ENCODE measurements at places on chromosomes 1 and 21.

GRCh38 chr1:65063025-65063424 lies 85.0 kb upstream of the AK4 start:
- no peak for DNase-seq

DNA sequence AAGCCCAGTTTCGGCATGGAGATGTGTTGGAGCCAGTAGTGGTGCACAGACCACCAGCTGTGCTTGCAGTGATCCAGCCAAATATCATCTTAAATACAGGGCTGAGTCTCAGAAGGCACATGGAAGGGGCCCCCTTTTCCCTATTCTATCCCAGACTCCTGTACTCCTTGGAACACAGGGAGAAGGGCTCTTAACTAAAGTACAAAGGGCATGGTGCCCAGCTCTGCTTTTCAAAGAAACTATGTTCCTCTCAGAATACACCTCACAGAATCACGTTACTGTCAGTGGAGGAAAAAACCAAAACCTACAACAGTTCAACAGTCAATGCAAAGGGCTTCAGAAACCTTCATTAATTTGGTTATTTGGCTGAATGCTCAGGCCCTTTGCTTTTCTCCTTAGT lies 180.6 kb upstream of the C1orf105 start:
- no peak for DNase-seq

DNA sequence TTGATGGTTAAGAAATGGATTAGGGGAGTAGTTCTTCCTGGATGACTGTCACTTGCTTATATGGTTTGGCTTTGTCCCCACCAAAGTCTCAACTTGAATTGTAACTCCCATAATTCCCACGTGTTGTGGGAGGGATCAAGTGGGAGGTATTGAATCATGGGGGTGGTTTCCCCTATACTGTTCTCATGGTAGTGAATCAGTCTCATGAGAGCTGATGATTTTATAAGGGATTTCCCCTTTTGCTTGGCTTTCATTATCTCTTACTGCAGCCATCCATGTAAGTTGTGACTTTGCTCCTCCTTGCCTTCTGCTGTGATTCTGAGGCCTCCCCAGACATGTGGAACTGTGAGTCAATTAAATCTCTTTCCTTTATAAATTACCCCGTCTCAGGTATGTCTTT lies 1621.1 kb downstream of the MRPL39 start:
- DNase-seq = no peak

GRCh38 chr1:18684303-18684702 lies 53.7 kb downstream of the PAX7 start:
- DNase-seq = no peak

- DNase-seq = no peak
Observed at GRCh38 chr1:112146201-112146715, 156.8 kb upstream of the KCND3 start.

GRCh38 chr1:186749820-186750219 lies 69.6 kb upstream of the PTGS2 start:
- no peak for DNase-seq

GRCh38 chr21:33670076-33670978 lies 28.0 kb downstream of the ITSN1 start:
- DNase-seq = no peak

- no peak for DNase-seq
Observed at GRCh38 chr1:202007805-202008489, 2.4 kb upstream of the ELF3 start.

DNA sequence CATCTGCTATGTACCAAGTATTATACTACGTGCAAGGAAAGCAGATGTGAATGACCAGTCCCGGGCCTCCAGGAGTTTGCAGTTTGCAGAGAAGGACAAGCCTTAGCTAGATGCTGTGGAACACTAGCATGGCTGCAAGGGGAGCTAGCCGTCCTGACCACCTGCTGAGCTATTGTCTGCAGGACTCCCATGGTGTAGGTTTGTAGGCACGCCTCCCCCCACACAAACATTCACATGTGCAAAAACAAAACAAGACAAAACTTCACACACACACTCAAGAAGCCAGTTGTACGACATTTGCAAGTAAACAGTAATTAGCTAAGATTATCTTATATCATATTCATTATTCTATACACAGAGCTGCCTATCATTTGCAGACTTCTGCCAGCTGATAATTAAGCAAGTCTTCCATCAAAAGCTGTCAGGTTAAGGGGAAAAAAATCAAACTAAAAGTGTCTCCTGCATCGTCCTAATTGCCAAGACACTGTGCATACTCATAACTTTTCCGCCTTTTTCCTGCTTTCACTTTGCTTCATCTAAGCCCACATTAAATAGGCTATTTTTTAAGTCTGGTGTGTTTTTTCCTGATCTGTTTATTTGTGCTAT lies 10.7 kb upstream of the HNRNPU start:
- DNase-seq = no peak

- peak; percentile 85 for DNase-seq
Observed at GRCh38 chr1:205977402-205978014, 25.7 kb downstream of the RAB7B start.

- DNase-seq = no peak
Observed at GRCh38 chr1:3915551-3916121, 15.6 kb upstream of the C1orf174 start.

- no peak for DNase-seq
Observed at GRCh38 chr21:16211339-16212303, 481.8 kb downstream of the USP25 start.

GRCh38 chr1:235996048-235996785 lies 68.7 kb downstream of the NID1 start:
- no peak for DNase-seq

DNA sequence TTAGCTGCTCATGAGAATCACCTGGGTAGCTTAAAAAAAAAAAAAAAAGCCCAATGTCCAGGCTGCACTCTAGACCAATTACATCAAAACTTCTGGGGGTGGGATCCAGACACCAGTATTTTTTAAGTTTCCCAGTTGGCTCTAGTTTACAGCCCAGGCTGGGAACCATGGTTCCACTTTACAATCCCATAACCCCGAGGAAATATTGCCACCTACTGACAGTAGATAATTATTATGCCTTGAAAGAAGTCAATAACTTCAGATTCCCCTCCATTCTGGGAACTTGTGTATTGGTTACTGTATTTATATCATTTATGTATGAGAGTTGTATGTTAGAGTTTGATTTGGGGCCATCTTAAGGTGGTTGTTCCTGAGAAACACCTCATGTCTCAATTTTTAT lies 100.2 kb downstream of the SPATA46 start:
- DNase-seq = peak; percentile 22

- DNase-seq = no peak
Observed at GRCh38 chr1:32239337-32239736, 7.7 kb upstream of the FAM167B start.

DNA sequence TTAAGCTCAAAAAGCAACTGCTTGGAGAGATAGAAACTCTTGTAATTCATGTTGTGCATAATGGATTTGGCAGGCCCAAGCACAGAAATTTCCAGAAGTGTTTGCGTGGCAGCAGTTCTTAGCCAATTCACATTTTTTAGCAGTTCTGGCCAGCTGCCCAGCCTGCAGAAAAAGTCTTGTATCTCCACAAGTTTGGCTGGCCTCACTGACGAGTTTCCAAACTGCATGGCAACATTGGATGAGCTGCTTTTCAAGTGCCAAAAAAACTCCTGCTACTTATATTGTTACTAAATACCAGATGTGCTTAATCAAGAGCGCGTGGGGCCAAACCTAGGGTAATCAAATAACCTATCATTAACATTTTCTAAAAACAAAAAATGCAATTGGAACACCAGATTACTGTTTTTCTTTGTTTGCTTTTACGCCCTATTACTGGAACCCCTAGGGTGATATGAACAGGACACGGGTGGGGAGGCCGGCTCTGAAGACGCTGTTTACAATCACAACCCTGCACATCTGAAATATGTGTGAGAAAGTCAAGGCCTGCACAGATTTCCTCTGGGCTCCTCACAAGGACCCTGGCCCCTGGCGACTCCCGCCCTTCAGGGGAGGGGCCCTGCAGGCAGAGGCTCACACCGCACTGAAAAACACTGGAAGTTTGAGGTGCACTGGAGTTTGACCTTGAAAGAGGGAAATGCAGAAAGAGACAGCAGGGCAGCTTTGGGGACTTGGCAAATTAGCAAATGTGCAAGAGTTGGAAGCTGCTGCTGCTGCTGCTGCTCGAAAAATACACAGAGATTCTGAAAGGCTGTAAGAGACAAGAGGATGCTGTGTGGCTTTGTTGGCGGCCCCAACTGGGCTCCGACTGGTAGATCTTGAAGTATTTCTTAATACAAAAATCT lies 55.2 kb upstream of the TARBP1 start:
- DNase-seq = no peak

DNA sequence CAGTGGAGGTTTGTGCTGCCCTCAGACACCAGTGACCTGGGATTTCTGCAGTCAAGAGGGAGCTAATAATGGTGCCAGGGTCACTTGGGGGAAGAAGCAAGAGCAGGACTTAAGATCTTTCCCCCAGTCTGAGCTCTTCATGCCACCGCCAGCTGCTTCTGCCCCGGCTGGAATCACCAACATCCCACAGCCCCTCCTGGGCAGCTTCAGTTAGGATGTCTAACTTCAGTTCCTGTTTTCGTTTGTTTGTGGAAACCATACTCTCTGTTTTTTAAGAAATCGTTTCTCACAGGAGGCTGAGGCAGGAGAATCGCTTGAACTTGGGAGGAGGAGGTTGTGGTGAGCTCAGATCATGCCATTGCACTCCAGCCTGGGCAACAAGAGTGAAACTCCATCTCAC lies 25.6 kb upstream of the PRDM2 start:
- DNase-seq = no peak

- no peak for DNase-seq
Observed at GRCh38 chr1:116574581-116575291, 3.9 kb upstream of the CD58 start.

- no peak for DNase-seq
Observed at GRCh38 chr1:87524021-87524754, 195.5 kb downstream of the LMO4 start.

- DNase-seq = no peak
Observed at GRCh38 chr1:180156201-180156600, 1.5 kb downstream of the QSOX1 start.

DNA sequence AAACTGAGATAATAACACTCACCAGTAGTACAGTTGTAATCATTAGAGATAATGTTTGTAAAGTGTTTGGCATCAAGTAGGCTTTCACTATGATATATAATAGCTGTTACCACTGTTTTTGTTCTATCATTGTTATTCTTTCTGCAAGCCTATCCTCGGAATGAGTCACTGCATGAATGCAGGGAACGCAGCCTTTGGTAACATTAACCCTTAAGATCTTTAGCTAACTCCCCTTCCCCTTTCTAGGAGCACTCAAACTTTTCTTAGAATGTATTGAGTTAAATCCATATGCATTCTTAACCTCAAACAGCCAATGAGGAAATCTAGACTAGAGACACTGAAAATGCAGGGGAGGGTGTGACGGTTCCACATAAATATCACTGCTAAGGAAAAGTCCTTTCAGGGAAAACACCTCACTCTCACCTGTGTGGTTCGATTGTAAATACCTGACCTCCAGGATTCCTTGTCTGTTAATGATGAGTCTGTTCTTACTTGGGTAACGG lies 467.3 kb downstream of the SETD4 start:
- no peak for DNase-seq

DNA sequence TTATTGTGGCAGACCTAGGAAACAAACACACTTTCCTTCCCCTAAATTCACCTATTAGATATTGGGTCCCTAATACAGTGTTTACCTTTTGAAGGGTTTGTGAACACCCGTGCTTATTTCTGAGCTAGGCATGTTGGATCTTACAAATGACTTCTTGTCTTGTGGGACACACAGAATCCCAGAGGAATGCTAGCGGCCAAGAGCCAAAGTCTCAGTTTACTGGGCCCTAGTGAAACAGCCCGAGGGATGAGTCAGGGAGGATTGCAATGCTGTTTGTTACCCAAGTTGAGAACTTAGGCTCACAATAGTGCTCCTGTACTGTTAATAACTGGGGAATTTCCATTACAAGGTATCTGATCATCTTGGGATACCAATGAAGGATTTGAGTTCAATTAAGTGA lies 100.1 kb upstream of the AKT3 start:
- no peak for DNase-seq

DNA sequence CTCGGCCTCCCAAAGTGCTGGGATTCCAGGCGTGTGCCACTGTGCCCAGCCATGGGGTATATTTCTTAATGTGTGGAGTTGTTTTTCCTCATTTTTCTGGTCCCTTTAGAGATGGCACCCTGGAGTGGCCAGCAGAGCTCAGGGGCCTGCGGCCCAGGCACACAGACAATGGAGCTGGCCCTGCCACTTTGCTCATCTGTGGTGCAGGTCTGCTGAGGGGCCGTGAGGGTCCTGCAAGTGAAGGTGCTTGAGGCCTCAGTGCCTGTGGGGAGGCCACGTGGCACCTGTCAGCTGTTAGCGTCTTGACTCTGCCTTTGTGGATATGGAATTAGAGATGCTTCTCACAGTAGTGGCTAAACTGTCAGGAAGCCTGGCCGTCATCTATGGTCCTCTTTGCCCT lies 7.5 kb downstream of the COL18A1 start:
- DNase-seq = no peak

DNA sequence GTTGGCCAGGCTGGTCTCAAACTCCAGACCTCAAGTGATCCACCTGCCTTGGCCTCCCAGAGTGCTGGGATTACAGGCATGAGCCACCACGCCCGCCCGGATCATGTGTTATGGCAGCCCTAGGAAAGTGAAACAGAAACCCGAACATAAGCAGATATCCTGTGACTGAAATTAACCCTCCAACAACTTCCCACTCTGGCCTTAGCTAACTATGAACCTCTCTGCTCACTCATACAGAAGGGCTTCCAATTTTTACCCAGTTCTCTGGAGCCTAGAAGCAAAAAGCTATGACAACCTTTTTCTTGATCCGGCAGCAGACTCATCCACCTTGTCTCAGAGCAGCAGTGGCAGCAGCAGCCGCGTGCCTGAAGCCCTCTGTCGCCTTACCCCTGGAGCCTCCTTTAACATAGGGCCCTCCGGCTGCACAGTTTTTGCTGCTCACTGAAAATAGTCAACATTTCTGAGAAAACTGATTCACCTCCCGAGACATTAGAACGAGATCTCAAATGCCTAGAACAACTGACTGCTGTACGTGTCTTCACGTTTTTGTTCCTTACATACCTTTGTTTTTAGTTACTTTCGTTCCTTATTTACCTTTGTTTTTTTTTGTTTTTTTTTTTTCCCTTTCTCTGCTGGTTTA lies 9.3 kb downstream of the CBR1 start:
- DNase-seq = no peak

- DNase-seq = no peak
Observed at GRCh38 chr21:31531967-31532366, 127.5 kb upstream of the SOD1 start.

- no peak for DNase-seq
Observed at GRCh38 chr1:47650205-47650604, 212.4 kb downstream of the FOXD2 start.

GRCh38 chr1:165371588-165372225 lies 15.2 kb upstream of the LMX1A start:
- no peak for DNase-seq
